ENCODE measurements at places on chromosomes 16 and 17.

DNA sequence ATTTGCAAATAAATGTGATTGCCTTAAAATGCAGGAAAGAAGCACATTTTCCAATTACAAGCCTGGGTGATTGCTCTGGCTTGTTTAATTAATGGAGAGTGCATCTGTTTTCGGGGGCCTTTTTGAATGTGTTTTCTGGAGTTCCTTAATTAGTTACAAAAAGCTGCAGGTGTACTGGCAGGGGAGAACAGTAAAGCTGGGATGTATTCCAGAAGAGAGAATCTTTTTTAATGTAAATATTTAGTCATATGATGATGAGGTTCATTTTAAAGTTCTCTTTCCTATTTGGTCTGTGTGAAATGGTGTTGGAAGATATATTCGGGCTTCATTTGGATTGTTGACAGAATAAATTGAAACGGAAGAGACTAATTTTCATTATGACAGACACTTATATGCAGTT is 70.9 kb upstream of the N4BP1 start:
- no peak for DNase-seq

- DNase-seq = no peak
Measured at GRCh38 chr17:73760439-73760758, 116.2 kb upstream of the SDK2 start.

DNA sequence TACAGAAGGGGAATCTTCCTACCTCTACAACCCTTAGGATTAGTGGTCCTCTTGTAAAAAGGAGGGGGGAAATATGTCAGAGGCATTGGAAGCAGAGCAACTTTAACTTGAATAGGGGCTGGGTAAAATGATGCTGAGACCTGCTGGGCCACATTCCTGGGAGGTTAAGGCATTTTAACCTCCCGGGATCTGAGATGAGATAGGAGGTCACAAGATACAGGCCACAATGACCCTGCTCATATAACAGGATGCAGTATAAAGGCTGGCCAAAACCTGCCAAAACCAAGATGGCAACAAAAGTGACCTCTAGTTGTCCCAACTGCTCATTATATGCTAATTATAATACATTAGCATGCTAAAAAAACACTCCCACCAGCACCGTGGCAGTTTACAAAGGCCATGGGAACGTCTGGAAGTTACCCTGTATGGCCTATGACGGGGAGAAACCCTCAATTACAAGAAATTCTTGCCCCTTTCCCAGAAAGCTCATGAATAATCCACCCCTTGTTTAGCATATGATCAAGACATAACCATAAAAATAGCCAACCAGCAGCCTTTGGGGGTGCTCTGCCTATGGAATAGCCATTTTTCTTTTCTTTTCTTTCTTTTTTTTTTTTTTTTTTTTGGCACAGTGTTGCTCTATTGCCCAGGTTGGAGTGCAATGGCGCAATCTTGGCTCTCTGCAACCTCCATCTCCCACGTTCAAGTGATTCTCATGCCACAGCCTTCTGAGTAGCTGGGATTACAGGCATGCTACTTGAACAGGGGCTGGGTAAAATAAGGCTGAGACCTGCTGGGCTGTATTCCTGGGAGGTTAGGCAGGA is 6.2 kb upstream of the C1QTNF1 start:
- peak; percentile 73 for DNase-seq

- DNase-seq = no peak
Measured at GRCh38 chr16:11097787-11098167, 153.4 kb downstream of the CLEC16A start.

DNA sequence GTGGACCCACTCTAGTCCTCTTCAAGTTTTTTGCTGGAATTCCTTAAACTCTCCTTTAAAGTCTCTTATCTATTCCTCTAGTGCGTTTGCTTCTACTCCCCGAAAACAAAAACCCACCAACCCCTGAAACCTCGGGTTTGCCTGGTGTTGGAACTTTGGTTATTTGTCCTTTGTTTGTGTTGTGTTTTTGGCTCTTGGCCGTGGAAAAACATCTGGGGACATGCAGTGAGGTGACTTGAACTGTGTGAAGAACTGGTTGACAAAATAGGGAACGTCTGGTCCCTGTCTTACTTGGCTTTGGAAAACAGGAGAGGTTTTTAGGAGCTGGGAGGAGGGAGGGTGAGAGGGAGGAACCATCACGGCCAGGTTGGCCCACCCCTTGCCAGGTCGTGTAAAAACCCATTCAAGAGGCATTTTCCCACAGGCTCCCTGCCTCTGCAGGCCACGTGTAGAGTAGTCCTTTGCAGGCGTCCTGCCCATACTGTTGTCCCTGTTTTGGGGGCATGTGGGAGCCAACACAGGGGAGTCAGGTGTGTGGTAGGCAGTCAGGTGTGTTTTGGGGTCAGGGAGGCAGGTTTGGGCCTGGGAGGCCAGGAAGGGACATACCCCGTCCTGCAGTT is 169.3 kb downstream of the RAB11FIP4 start:
- DNase-seq = no peak

- DNase-seq = no peak
Measured at GRCh38 chr16:30903002-30903401, 6.6 kb downstream of the CTF1 start.

DNA sequence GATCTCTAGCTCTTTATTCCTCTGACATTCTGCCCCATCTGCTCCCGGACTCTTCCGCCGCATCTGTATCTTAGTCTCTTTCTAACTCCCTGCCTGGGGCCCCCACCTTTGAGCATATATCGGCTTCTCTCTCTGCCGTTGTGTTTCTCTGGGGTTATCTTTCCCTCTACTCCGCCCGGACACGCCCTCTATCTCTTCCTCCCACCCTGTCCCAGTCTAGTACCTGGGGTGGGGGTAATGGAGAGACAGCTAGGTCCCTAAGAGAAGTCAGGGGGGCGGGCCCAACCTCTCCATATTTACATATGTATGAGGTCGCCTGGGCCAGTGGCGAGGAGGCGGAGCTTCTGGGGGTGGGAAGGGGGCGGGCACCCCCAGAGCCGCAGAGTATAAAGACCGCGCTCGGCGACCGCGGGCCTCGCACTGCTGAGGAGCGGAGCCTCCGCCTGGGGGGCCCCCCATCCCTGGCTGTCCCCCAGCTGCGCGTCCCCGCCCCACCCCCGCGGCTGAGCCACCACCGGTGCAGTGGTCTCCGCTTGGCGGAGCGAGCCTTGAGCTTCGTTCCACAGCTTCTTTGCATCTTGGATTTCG is at the start of gene ATP1B2:
ATP1B2 (plus strand) TSS at position 418 of the 588 bp plus-strand sequence. CDS start 593 bp downstream, outside the sequence.
- peak; percentile 31 for DNase-seq

- no peak for DNase-seq
Measured at GRCh38 chr16:27269300-27270150, 953 bp upstream of the NSMCE1 start.

DNA sequence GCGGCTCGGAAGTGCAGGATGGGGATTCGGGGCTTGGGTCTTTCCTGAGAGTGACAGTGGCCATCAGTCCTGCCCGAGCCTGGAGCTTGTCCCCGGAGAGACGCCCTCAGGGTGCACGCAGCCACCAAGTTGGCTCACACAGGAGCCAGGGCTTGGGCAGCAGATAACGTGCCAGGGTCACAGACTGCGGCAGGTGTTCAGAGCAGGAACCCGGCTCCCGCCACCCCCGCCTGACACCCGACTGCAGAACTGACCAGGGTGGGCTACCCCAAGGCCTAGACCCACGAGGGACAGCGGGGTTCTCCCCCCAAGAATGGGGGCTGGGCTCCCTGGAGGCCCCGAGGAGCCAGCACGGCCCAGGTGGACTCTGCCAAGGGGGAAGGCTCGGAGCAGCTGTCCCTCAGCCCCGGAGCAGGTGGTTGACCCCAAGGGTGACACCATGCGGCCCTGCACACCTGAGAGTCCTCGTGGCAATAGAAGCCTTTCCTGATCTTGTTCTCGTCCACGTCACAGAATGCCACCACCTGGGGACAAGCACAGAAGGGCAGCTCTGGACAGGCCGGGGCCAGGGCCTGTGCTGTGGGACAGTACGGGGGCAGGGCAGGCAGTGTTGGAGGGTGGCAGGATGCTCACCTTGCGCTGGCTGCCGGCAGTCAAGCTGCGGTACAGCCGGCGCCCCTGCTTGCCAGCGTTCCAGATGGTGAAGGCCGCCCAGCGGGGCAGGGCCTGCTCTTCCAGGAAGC is 117.1 kb upstream of the ZNF750 start:
- DNase-seq = no peak

- no peak for DNase-seq
Measured at GRCh38 chr17:80773243-80773991, 218.2 kb upstream of the CHMP6 start.

GRCh38 chr16:81469183-81469677 is 24.6 kb downstream of the CMIP start:
- DNase-seq = no peak

GRCh38 chr17:32483451-32484019 is 3.3 kb upstream of the CDK5R1 start:
- peak; percentile 74 for DNase-seq

Data from fibroblast of pulmonary artery (primary cell).